Dorsolateral prefrontal cortex (tissue), 122 donors: ENCODE measurements at places on chromosomes 1 and 21. TPM values are rescaled to one million over a fixed set of nuclear protein-coding genes. Genes with fewer than 3 reads are reported as not detected.

WNT3A gene
- total RNA-seq: not detected

DNA sequence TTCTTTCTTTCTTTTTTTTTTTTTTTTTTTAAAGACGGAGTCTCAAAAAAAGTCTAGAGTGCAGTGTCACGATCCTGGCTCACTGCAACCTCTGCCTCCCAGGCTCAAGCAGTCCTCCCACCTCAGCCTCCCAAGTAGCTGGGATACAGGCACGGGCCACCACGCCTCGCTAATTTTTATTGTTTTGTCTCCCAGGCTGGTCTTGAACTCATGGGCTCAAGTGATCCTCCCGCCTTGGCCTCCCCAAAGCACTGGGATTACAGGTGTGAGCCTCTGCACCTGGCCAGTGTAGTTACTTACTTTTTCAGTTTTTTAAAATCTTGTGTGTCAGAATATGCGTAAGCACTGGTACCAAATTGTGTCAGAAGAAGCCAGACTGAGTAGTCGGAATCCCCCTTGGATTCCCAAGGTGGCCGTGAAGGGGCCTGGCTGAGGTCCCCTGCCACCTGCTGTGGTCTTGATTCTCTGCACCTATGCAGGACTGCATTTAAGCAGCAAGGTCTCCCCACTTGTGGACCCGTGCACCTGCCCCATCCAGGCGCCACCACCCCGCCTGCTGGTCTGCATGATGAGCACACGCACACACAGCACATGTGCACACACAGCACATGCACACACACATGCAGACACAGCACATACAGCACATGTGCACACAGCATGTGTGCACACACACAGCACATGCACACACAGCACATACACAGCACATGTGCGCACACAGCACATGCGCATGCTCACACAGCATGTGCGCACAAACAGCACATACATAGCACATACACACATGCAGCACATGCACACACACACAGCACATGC is 47.5 kb downstream of the PCNT start:
- no peak for DNase-seq

MNDA gene
- total RNA-seq: 2.7 TPM

NIT1 gene
- total RNA-seq: 40.9 TPM

- no peak for DNase-seq
Observed at GRCh38 chr1:165143437-165144065, 213.0 kb downstream of the LMX1A start.

DNA sequence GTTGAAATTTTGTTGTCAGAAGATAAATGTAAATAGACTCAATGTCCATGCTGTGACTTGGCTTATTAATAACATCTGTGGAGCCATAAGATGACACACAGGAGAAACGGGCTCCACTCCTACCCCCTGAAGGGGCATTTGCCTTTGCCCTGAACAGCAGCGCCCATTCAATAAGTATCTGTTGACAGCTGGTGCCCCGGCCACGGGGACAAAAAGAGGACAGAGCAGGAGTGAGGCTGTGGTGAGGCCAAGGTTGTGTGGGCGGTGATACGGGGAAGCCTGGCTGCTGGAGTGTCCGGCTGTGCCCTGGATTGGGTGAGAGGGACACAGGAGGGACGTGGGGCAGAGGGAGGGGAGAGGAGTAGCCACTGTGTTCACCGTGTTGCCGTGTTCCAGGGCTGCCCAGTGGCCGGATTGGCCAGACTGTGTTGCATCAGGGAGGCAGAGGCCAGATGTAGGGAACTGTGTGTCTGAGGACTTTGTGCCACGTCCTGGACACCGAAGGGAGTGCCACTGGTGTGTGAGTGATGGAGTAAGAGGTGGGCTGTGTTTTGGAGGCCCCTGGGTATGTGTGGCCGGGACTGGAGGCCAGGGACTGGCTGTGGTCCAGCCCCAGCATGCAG is 15.1 kb downstream of the PRMT2 start:
- no peak for DNase-seq

DNA sequence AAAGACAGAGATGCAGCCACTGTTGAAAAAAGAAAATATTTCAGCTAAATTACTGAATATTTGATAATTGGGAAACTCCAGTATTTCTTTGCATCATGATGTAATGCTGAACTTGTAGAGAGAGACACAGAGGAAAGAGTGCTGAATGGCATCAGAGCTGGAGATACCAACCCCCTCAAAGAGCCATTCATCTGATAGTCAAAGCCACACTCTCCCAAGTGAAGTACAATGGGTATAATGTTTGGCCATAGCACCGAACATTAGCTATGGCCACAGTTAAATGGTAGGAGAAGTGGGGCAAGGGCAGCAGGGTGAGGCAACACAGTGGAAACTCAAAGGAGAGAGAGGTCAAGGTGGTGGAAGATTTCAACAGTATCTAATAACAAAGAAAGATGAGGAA is 107.5 kb upstream of the TNFSF4 start:
- no peak for DNase-seq

DNA sequence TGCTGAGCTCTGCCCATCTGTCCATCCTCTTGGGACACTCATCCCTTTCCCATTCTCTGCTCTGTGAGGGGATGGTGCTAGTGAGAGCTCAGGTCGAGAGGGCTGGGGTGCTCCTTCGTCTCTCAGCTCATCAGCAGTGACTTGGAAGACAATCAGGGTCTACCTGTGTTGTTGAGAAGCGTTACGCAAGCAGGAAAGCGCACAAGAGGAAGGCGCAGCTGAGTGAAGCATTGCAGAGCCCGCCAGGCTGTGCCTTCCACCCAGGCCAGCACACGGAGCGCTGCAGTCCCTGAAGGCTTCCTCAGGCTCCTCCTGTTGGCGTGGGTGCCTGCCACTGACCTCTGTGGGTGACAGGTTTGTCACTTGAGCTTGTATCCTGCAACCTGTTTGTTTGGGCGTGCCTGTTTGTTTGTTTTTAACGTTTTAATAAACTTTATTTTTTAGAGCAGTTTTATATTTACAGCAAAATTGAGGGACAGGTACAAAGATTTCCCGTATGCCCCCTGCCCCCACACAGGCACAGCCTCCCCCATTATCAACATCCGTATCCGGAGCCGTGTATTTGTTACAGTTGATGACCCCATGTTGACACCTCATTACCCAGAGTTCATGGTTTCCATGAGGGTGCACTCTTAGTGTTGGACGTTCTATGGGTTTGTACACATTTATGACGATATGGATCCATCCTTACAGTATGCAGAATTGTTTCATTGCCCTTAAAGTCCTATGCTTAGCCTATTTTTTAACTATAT is 36.7 kb downstream of the ADARB1 start:
- DNase-seq: no peak

DNA sequence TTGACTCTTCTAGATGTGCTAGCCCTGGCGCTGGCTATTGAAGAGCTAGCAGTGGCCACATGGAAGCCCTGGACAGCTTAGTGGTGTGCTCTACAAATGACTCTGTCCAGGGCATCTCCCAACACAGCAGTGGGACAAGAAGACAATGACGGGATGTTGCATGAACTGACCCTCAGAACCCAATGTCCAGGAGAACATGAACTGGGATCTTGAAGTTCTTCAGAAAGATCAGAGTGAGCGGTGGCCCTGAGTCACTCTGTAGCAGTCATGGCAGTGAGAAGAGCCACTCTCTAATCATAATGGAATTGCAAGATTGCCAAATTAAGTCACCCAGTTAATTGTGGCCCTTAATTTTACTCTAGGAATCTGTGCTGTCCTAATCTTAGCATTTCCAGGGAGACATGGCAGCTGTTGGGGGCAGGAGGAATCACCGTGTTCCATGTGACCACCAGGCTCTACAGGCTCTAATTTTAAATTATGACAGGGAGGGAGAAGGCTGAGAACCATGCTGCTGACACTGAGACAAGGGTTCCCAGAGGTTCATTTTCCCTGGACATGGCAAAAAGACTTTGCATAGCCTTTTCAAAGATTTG is 10.2 kb upstream of the OBSCN start:
- no peak for DNase-seq

NID1 gene
- 12.3 TPM for total RNA-seq

NPR1 gene
- 1.5 TPM for total RNA-seq

- DNase-seq: no peak
Observed at GRCh38 chr1:150548632-150549495, at the start of gene ADAMTSL4. ADAMTSL4 (plus strand) TSS chr1:150549408; CDS start chr1:150552289, 2,881 bp downstream.

DNA sequence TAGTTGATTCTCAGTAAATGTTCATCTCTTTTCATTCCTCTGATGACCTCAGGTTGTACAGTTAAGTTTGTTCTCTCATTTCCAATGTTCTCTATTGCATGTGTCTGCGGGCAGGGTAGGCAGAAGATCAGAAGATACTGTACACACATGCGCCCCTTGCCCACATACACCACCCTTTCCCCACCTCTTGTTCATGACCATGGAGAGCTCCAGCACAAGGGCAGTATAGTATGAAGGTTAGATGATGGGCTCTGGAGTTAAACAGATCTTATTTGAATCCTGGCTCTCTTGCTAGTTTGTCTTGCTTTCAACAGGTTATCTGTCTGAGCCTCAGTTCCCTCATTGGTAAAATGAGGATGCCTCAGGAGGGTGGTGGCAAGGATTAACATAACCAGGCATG is 17.8 kb upstream of the PLD5 start:
- no peak for DNase-seq

- DNase-seq: no peak
Observed at GRCh38 chr1:54708385-54708784, 7.3 kb upstream of the TTC4 start.

- no peak for DNase-seq
Observed at GRCh38 chr1:33512226-33513011, 40.0 kb downstream of the ZSCAN20 start.

GRCh38 chr1:213256438-213257087 is 205.5 kb downstream of the RPS6KC1 start:
- no peak for DNase-seq

DNA sequence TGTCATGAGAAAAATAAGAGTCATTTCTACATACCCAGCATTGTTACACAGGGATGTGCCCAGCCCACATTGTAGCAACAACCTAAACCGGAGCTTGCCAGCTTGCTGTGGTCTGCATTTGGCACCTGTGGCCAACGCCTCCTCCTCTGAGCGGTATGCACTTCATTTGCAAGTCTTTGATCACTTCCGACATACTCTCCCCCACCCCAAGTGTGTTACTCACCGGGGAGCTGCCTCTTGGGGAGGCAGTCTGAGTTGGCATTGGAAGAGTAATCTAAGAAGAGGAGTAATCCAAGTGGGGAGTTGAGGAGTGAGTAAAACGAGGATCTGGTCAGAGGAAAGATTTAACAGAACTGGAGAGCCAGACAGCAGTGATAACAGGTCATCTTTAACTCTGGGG is 3.8 kb downstream of the BCL9 start:
- no peak for DNase-seq

DNA sequence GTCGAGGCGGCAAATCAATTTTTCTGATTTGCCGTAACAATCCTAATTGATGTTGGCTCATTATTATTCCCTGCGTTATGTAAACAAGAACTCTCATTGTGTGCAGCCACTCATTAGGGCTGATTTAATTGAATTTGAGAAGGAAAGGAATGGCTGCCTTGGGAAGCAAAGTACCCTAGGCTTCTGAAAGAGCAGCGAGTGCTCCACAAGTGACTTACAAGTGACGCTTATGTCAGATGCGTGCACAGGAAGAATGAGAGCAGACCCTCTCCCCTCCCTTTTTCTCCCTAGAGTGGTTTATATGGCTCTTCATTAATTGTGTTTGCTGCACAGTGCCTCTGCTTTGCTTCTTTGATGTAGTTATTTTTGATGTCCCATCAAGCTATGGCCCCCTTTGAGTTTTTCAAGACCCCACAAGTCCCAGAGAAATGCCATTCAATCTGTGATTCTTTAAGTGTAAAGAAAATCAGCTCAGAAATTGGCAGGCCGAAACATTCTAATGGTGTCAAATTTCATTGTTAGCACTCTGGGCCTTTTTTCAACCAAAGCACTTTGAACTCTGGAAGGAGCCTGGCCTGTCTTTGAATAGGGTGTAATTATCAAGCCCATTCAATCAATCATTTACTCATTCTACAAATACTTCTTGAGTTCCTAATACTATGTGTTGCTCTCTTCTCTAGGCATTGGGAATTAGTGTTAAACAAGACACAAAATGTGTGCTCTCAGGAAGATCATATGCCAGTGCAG is 86.8 kb upstream of the VAV3 start:
- DNase-seq: no peak

- DNase-seq: peak; percentile 39
Observed at GRCh38 chr1:74343216-74343615, 108.0 kb downstream of the TNNI3K start.

DNAJC28 gene
- total RNA-seq: 9.4 TPM

DNA sequence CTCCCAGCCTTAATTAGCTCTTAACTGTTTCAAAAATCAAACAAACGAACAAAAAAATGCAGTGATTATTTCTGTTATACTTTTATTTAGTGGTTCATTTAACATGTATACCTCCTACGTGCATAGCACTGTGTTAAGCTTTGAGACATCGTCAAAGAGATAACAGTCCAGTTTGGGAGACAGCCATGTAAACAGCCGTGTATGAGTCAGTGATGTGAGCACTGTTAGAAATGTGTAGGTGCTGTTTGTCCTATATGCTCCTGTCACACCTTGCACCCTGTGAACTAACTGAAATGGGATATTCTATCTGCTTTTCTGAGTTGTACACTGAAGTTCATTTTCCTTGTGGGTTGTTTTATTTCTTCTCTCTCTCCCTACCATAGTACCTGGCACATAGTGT is 109.7 kb upstream of the CACYBP start:
- DNase-seq: no peak

DNA sequence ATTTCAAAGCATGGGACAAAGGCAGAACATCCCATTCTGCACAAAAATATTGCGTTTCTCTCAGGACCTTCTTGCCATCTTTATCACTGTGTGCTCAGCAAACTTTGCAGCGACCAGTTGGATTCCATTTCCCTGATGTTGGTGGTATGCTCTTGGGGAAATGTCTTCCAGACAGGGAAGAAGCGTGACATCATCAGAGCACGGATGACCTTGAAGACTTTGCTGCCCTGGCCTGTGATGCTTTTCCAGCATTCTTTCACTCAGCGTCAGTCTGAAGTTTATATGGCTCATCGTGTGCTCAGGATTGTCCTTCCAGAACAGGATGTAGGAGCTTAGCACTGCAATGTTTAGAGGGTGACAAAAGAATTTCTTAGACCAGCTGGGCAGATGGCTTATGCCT is 131.4 kb upstream of the F3 start:
- no peak for DNase-seq

- DNase-seq: peak; percentile 47
Observed at GRCh38 chr21:32940079-32941014, 85.4 kb upstream of the OLIG2 start.

DNA sequence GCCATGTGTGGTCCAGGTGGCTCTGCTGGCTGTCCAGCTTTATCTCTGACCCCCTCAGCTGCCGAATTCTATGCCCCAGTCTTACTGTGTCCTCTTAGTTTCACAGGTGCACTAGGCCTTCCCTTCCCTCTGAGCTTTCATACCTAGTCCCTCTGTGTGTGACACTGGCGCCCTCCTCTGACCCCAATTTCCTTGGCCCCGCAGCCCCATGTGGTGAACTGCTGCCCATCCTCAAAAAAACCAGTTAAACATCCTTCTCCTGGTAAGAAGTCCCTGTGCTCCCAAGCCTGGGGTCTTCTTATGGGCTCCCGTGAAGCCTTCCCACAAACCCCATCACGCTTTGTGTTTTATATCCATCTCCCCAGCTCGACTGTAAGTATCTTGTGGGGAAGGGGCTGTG is 93.9 kb upstream of the TSPAN2 start:
- DNase-seq: no peak

- no peak for DNase-seq
Observed at GRCh38 chr1:205477759-205478247, 22.0 kb upstream of the BLACAT1 start.

- no peak for DNase-seq
Observed at GRCh38 chr1:234933475-234933874, 195.2 kb downstream of the TOMM20 start.

- peak; percentile 26 for DNase-seq
Observed at GRCh38 chr1:205983925-205984725, 19.1 kb downstream of the RAB7B start.

PGBD5 gene
- total RNA-seq: 77.3 TPM

CELA2A gene
- not detected for total RNA-seq
